ENCODE measurements at places on chromosomes 13 and 19. TPM values are rescaled to one million over a fixed set of nuclear protein-coding genes. Genes with fewer than 3 reads are reported as not detected.

- H3K27ac ChIP-seq: peak overlapping the region; percentile 7
- H3K27me3 ChIP-seq: no peaks in the 10 kb centered on the region
- no peak overlapping the region for H3K4me3 ChIP-seq
- H3K36me3 ChIP-seq: no peaks in the 10 kb centered on the region
- no peak for DNase-seq
These were observed 39.9 kb downstream of the FOXO1 start for GRCh38 chr13:40626561-40626960.

DAND5 gene
- not detected for total RNA-seq

DNA sequence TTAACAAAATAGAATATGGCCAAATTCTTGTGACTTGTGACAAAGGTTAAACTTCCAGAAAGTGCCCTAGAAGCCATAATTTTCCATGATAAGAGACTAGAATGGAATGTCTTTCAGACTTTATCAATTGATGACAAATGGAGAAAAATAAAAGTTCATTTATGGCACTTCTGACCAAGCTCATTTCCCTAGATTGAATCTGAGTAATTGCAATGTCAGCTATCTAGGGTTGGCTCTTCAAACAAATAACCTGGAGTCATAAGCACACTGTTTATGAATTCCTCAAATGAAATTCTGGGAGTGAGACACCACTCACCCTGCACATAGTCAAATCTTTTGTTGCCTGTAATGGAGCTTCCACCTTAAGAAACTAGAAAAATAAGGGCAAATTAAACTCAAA, 11.4 kb downstream of the ARHGEF7 start:
- H3K27ac ChIP-seq: no peak overlapping the region
- no peak overlapping the region for H3K4me3 ChIP-seq
- no peaks in the 10 kb centered on the region for H3K27me3 ChIP-seq
- H3K4me1 ChIP-seq: no peaks in the 10 kb centered on the region
- DNase-seq: no peak

DNA sequence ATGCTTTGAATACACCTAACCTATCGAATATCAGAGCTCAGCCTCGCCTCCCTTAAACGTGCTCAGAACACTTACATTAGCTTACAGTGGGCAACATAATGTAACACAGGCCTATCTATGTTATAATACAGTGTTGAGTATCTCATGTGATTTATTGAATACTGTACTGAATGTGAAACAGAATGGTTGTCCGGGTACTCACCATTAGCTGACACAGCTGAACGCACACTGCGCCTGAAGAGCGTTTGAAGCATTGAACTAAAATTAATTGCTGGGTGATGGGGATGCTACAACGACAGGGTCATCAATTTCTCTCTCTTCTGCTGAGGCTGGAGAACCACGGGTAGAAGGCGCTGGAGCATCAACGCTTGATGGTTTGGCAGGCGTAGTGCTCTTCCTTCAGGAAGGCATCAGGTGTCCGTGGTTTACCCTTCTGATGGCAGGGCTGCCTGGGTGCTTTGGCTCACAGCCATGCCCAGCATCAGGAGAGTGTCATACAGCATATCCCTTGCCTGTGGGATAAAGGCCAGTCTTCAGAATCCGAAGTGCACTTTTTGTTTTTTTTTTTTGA, 46.9 kb upstream of the UBE2L5 start:
- peaks cover 89% of the 10 kb centered on the region for H3K4me1 ChIP-seq
- H3K27me3 ChIP-seq: no peaks in the 10 kb centered on the region
- DNase-seq: no peak
- peak overlapping the region; percentile 18 for H3K27ac ChIP-seq

DNA sequence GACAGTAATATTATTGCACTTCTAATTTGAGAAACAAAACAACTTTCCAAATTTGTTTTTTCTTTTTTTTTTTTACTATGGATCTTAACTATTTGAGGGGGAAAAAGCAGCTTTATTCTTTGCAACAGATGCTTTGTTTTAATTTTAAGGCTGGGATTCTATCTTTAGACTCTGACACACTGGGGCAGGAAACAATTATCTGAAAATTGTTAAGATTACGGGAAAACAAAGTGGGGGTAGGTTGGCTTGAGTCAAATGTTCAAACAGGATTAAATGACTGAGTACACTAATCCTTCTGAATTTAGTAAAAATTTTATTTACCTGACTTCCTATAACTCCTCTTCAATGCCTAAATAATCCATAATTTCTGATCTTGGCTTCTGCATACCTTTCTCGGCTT, 543.2 kb downstream of the SLITRK6 start:
- no peak overlapping the region for H3K4me3 ChIP-seq
- no peak overlapping the region for H3K27ac ChIP-seq
- H3K4me1 ChIP-seq: no peaks in the 10 kb centered on the region
- no peaks in the 10 kb centered on the region for H3K27me3 ChIP-seq

- DNase-seq: no peak
- no peaks in the 10 kb centered on the region for H3K27me3 ChIP-seq
- peak overlapping the region; percentile 59 for H3K27ac ChIP-seq
- no peaks in the 10 kb centered on the region for H3K36me3 ChIP-seq
- H3K4me3 ChIP-seq: peak overlapping the region; percentile 49
These were observed 513 bp downstream of the MIER2 start for GRCh38 chr19:343941-344624.

APOC1 gene
- not detected for total RNA-seq

DNA sequence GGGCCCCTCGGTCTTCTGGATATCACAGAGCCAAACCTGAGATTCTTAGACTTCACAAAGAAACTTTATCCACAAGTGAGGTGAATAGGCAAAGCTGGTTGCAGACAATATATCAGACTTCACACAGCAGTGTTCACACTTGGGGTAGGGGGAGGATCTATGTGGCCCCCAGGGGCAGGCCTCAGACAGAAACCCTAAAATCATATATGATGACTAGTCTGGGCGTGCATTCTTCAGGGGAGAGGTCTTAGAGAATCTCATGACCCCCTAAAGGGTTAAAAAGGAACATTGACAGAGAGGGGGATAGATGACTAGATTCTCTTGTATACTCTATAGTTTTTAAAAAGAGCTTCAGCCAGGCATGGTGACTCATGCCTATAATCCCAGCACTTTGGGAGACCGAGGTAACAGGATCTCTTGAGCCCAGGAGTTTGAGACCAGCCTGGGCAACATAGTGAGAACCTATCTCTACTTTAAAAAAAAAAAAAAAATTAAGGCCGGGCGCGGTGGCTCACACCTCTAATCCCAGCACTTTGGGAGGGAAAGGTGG, 2.8 kb downstream of the TYROBP start:
- H3K27ac ChIP-seq: peak overlapping the region; percentile 100
- H3K27me3 ChIP-seq: no peaks in the 10 kb centered on the region
- peaks cover 37% of the 10 kb centered on the region for H3K4me1 ChIP-seq

DNA sequence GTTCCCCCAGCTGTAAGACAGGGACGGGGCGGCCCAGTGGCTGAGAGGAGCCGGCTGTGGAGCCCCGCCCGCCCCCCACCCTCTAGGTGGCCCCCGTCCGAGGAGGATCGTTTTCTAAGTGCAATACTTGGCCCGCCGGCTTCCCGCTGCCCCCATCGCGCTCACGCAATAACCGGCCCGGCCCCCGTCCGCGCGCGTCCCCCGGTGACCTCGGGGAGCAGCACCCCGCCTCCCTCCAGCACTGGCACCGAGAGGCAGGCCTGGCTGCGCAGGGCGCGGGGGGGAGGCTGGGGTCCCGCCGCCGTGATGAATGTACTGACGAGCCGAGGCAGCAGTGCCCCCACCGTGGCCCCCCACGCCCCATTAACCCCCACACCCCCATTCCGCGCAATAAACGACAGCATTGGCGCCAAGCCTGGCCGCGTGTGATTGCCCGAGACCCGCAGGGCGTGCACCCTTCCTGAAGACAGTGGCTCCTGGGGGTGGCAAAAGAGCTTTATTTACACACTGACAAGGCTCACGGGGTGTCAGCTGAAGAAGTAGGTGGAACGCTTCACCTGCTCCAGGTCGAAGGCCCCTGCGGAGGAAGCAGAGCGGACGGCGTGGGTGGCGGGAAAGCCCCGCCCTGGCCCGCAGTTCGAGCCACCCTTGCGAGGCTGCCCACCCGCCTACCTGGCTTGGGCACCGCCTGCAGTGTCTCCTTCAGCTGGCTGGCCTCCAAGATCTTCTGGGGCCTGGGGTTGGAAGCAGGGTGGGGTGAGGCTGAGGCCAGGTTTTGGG, 16.4 kb downstream of the POLRMT start:
- no peak overlapping the region for H3K27ac ChIP-seq
- no peaks in the 10 kb centered on the region for H3K4me1 ChIP-seq
- no peaks in the 10 kb centered on the region for H3K36me3 ChIP-seq
- no peak overlapping the region for H3K4me3 ChIP-seq
- H3K27me3 ChIP-seq: no peaks in the 10 kb centered on the region

DNA sequence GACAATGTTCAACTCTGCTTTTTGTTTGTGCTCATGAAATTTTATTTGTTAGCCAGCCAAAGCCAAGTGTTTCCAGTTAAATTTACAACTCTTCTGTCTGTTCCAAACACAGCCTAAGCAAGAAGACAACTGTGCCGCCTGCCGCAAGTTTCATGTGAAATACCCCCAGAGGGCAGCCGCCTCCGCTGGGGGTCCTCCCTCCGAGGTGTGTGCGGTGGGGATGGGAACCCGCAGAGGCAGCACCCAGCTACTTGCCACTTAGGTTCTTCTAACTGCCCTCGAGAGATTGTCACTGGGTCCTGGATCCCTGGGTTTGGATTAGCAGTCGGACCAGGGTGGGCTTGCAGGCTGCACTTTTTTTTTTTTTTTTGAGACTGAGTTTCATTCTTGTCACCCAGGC, 28.5 kb downstream of the ATP11A start:
- H3K4me1 ChIP-seq: no peaks in the 10 kb centered on the region
- H3K27ac ChIP-seq: no peak overlapping the region
- no peak overlapping the region for H3K4me3 ChIP-seq
- no peak for DNase-seq
- no peaks in the 10 kb centered on the region for H3K27me3 ChIP-seq

DNA sequence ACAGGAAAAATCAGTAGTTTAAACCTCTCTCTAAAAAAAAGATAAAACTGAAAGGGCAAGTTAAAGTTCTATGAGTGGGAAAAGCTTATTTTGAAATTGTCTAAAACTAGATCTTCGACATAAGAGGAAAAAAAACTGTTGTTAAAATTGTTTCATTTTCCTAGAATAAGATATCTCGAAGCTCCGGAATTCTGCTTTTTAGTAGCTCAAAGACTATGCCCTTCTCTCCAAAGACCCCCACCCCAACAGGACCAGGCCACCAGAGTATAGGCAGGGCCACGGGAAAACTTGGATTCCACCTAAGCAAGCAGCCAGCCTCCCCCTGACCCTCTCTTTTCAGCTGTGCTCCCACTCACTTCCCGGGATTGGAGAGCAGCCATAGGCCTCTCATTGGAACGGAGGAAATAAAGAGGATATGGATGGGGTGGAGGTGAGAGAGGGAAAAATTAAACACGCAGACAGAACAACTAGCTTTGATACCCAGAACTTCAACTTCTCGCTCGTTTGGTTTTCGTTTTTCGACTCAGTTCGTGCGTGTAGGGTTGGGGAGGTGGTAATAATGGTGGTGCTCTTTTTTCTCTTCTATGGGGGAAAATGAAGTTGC, 3.0 kb downstream of the POU4F1 start:
- H3K4me3 ChIP-seq: no peak overlapping the region
- no peaks in the 10 kb centered on the region for H3K4me1 ChIP-seq
- no peak for DNase-seq
- H3K27ac ChIP-seq: no peak overlapping the region
- H3K27me3 ChIP-seq: peaks cover 47% of the 10 kb centered on the region

DNA sequence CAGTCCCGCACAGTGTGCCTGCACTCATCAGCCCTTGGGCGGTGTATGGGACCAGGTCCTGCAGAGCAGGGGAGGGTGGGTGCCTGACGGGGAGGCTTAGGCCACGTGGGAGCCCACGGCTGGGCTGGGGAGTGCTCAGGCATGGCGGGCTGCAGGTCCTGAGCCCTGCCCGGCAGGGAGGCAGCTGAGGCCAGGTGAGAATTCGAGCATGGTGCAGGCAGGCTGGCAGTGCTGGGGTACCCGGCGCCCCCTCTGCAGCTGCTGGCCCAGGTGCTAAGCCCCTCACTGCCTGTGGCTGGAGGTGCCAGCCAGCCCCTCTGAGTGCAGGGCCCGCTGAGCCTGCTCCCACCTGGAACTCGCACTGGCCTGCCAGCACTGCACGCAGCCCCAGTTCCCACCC, 630.9 kb upstream of the PCDH20 start:
- H3K4me1 ChIP-seq: no peaks in the 10 kb centered on the region
- no peak for DNase-seq
- no peaks in the 10 kb centered on the region for H3K36me3 ChIP-seq
- H3K27me3 ChIP-seq: no peaks in the 10 kb centered on the region
- H3K4me3 ChIP-seq: no peak overlapping the region

GRCh38 chr13:45333251-45333976, 7.6 kb downstream of the TPT1 start:
- peaks cover 64% of the 10 kb centered on the region for H3K4me1 ChIP-seq
- peaks cover 19% of the 10 kb centered on the region for H3K36me3 ChIP-seq
- no peaks in the 10 kb centered on the region for H3K27me3 ChIP-seq
- H3K4me3 ChIP-seq: no peak overlapping the region
- DNase-seq: no peak
- peak overlapping the region; percentile 55 for H3K27ac ChIP-seq

DNA sequence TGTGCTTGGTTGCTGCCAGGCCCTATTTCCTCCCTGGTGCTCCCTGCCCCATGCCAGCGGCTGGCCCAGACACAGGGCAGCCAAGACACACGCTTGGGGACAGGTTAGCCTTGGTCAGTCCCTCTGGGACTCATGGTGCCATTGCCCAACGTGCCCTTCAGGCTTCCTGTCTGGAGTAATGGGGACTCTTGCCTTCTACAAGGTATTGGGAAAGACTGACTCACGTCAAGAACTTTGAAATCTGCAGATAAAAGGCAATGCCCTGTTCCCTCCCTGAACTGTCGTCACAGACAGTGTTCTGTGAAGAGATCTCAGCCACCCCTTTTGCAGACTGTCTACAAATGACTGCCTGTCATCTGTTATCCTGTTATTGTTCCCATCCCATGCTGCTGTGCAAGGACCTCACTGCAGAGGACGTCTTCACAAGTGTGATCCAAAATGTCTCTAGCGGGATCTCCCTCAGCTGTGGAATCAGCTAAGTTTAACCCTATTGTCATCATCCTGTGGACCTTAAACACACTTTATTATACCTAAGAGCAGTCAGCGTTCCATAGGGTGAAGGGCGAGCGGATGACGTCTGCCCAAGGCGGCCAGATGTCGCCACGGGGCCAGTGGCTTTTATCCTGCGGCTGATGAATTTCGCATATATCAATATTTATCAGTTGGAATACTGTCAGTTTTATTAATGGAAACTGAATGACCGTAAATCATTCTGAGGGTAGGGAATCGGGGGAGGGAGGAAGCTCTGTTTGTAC, 59.0 kb downstream of the GSX1 start:
- no peak for DNase-seq
- H3K4me3 ChIP-seq: no peak overlapping the region
- no peaks in the 10 kb centered on the region for H3K4me1 ChIP-seq
- H3K27me3 ChIP-seq: peaks cover 5% of the 10 kb centered on the region

SELENOV gene
- not detected for total RNA-seq

- H3K4me1 ChIP-seq: no peaks in the 10 kb centered on the region
- DNase-seq: no peak
- H3K27ac ChIP-seq: no peak overlapping the region
- no peak overlapping the region for H3K4me3 ChIP-seq
- H3K36me3 ChIP-seq: no peaks in the 10 kb centered on the region
These were observed 5.5 kb upstream of the PDE4C start for GRCh38 chr19:18231775-18232174.

GRCh38 chr19:30681162-30682100, 309.2 kb downstream of the ZNF536 start:
- H3K27me3 ChIP-seq: no peaks in the 10 kb centered on the region
- H3K27ac ChIP-seq: no peak overlapping the region
- no peaks in the 10 kb centered on the region for H3K36me3 ChIP-seq
- no peaks in the 10 kb centered on the region for H3K4me1 ChIP-seq
- no peak for DNase-seq

CYP2A7 gene
- total RNA-seq: not detected

CFAP97D2 gene
- not detected for total RNA-seq

FAAP24 gene
- total RNA-seq: 2.2 TPM

GRAMD1A gene
- 286 TPM for total RNA-seq

LRRC8E gene
- total RNA-seq: not detected

Data from naive thymus-derived CD4-positive, alpha-beta T cell (primary cell).